Large intestine (tissue), 12 donors: ENCODE measurements at places on chromosomes 16 and 17.

- DNase-seq: peak; percentile 93
These were observed at the start of gene TTYH2 for GRCh38 chr17:74212913-74213791. TSS of gene TTYH2 (plus strand) at chr17:74213571. CDS start at chr17:74213588, 17 bp downstream.

- no peak for DNase-seq
These were observed 29.9 kb upstream of the GINS2 start for GRCh38 chr16:85718682-85719081.

DNA sequence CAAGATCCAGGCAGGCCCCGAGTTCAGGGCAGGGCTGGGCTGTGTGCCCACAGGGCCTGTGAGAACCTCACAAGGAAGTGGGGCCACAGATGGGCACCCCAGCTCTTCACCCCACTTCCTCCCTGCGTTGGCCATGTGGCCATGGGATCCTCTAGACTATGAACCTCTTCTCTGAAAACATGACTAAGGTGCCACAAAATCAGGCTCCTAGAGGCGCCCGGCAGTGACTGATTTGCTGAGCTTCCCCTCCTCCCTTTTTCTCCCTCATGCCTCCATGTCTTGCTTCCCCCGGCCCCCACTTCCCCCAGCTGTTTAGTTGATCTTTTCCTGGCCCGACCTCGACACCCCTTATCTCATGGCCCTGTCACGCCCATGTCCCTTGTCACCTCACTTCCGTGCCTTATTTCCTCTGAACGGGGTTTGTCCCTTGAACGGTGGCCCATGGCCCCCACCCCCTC, 87.1 kb downstream of the KCNJ12 start:
- peak; percentile 31 for DNase-seq

DNA sequence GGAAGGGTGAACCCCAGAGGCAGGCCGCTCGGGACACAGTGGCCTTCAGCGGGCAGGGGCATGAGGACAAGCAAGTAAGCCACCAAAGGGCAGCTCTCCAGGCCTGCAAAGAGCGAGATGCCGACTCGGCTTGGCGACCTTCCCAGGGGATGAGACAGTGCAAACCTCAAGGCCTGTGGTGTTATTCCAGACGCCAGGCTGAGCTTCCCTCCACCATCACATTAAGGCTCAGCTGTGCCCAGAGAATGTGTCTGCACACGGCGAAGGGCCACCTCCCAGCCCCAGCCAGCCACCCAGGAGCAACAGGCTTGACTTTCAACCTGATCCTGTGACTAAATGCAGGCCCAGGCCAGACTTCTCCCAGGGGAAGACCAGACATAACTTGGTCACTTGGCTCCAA, 251.4 kb downstream of the SOX9 start:
- no peak for DNase-seq

- DNase-seq: peak; percentile 64
These were observed 6.3 kb upstream of the RGS9 start for GRCh38 chr17:65130832-65131231.

DNA sequence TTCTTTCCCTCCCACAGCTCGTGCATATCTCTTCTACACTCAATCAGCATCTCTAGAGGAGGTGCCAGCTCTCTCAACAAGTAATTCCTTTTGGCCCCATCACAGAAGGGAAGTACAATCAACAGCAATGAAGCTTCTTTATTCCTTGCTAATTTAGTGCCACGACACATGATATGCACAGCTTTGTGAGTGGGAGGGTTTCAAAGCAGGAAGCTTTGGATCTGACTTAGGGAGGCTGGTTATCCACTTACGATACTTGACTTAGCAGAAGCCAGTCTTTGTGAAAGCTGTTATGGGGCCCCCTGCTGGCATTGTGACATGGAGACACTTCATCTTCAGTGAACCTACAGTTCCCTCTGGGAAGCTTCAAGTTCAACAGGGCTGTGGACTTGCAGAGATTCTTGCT, 81.0 kb downstream of the TMEM100 start:
- DNase-seq: peak; percentile 31

- DNase-seq: no peak
These were observed 833.6 kb upstream of the SOX9 start for GRCh38 chr17:71287071-71287823.

GRCh38 chr16:28326881-28327610, 34.7 kb downstream of the SBK1 start:
- DNase-seq: no peak

DNA sequence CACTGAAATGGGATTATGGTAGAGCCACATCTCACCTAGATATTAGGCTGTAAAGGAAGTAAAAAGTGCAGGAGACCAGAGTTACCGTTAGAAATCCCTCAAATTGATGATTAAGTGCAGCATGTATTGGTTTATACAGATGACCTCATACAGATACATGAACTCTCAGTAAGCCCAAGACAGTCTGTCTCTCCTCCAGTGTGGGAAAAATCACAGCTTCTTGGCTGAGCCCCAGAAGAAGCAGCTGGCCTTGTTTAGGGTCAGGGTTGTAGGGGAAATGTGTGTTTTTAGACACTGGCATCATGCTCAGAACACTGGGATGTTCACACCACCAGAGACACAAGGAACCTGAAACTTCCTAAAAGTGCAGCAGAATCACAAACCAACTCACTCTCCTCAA, 135.9 kb downstream of the KATNIP start:
- peak; percentile 5 for DNase-seq

DNA sequence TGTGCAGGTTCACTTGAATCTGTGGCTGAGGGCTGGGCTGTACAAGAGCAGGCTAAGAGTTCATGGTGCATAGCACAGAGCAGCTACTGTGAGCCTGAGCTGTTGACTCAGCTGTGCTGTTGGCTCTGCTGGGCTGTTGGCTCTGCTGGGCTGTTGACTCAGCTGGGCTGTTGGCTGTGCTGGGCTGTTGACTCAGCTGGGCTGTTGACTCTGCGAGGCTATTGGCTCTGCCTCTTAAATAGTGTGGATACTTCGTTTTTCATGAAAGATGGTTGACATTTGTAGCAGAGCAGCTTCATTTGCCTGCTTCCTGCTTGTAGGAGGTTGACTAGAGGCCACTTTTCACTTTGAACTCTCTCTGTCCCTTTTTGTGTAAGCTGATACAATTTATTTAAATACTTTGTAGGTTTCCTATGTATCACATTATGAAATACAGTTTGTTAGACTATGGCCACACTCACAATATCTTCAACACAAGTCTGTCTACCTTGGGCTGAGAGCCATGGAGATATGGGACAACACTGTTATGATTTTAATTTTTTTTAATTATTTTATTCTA, 40.3 kb upstream of the CCNF start:
- DNase-seq: no peak

- DNase-seq: peak; percentile 91
These were observed 1.2 kb upstream of the CBX4 start for GRCh38 chr17:79840269-79840988.

DNA sequence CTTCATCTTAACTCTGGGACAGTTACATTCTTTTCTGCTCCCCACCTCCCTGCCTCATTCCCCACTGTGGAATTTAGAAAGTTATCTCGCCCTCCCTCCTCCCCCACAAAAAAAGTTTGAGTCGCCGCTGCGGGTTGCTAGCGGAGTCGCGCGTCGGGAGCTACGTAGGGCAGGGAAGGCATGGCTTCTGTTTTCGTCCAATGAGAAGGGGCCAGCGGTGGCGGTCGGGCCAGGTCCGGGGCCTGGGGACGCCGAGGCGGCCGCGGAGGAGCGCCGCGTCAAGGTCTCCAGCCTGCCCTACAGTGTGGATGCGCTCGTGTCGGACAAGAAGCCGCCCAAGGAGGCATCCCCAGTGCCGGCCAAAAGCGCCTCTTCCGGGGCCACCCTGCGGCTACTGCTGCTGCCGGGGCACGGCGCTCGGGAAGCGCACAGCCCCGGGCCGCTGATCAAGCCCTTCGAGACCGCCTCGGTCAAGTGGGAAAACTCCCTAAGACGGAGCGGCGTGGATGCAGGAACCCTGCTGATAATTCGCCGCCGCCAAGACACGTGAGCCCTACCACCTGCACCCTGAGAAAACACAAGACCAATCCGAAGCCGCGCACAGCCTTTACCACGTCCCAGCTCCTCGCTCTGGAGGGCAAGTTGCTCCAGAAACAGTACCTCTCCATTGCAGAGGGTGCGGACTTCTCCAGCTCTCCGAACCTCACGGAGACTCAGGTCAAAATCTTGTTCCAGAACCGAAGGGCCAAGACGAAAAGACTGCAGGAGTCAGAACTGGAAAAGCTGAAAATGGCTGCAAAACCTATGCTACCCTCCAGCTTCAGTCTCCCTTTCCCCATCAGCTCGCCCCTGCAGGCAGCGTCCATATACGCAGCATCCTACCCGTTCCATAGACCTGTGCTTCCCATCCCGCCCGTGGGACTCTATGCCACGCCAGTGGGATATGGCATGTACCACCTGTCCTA, 8.9 kb downstream of the OR4D1 start:
- DNase-seq: peak; percentile 13

DNA sequence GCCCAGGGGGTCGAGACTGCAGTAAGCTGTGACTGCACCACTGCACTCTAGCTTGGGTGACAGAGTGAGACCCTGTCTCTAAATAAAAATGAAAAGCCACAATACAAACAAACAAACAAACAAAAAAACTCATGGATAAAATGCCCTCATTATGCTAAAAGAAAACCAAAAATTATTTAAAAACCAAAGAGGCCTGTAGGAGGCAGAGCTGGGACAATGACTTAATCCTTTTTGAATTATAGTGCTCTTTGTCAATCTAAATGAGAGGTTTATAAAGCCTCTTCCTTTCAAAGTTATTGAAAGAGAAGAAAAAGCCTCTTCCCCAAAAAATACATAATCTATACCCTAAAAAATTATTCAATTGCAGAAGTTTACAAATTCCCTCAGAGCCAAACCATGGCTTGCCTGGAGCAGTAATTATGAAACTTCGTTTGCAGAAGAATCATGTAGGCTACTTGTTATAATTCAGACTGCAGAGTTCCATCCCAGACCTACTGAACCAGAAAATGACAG, 18.5 kb downstream of the CRLF3 start:
- DNase-seq: no peak

- DNase-seq: no peak
These were observed 1334.8 kb downstream of the CDH11 start for GRCh38 chr16:63787014-63787413.

DNA sequence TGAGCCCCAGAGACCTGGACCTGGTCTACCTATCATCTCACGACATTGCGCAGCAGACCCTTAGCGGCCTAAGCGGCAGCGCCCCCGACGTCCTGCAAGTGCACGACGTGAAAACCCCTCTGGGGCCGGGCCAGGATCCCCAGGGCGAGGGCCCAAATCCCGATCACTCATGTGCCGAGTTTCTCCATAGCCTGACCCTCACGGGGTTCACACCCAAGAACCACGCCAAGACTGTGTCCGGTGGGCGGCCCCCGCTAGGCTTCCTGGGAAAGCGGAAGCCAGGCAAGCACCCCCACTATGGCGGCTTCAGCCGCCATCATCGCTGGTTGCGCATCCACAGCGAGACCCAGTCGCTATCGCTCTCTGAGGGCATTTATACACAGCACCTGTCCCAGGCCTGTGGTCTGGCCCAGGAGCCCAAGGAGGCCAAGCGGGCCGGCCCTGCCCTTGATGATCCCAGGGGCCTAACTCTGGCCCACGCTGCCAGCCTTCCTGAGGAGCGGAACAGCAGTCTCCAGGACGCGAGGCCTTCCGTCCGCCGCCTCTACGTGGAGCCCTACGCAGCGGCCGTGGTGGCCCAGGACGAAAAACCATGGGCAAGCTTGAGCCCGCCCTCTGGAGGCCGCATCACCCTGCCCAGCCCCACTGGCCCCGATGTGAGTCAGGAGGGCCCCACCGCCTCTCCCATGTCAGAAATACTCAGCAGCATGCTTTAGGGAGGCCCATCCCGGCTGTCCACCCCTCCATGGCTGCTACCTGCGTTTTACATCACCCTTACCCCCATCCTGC, 82.8 kb upstream of the NOG start:
- DNase-seq: no peak

DNA sequence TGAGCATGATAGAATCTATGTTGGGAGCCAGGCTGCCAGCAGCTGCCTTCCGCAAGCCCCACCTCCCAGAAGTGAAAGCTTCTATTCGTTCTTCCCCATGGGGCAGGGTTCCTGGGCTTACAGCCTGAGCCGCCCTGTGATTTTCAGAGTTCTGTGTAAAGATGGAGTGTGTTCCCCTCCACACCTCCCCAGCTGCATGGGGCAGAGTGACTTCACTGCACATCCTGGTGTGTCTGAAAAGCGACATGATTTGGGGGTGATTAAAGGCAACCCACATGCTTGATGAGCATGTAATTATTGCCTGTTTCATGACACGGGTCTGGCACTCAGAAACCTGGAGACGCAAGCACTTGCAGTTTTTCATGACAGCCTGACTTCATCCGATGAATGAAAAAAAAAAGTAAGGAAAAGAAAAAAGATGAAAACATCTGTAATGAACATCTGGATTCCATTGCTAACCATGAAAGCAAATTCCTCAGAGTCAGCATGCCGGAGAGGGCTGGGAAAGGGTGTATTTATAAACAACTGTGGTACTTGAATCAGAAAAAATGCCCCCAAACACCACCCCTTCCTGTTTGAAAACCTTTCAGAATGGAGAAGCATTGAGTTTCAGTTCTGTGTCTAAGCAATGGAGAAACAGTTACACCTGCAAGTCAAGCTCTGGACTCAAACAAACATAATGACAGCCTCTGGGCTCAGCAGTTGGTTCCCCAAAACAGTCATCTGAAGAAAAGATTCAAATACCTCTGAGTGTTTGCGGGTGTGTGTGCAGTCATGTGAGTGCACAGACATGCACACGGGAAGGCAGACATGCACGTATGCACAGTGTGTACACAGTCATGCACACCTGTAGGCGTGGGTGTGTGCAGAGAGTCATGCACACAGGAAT, 266.0 kb downstream of the ENGASE start:
- DNase-seq: no peak

GRCh38 chr17:12472252-12473173, 193.2 kb upstream of the MYOCD start:
- DNase-seq: no peak

- no peak for DNase-seq
These were observed 195.1 kb downstream of the CDRT15L2 start for GRCh38 chr17:20774472-20775135.

DNA sequence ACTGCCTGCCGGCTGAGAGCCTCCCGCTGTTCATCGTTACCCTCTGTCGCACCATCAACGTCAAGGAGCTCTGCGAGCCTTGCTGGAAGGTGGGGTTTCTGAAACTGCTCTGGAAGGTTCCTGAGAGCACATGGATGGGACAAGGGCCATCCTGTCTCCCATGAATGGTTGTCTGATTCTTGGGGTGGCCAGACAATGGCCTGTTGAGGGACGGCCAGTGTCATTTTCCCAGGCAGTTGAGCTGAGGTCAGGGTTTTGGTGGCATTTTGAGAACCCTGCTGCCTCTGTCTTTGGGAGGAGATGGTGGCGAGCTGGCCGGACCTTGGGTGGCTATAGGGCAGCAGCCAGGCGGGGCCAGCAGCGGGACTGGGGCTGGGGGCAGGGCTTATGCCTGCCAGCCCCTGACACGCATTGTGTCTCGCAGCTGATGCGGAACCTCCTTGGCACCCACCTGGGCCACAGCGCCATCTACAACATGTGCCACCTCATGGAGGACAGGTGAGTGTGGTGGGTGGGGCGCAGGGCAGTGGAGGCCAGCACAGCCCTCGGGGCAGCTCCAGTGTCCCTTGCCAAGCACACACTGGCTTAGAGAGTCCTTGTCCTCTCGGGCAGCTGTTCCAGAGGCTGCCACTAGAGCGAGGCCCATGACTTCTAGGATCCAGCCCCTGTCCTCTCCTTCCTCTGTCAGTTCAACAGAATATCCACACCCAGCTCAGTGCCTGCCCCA, 9.1 kb downstream of the TSC2 start:
- no peak for DNase-seq

GRCh38 chr16:24217461-24217860, 38.7 kb upstream of the CACNG3 start:
- no peak for DNase-seq
